ENCODE measurements at places on chromosomes 12 and 14.

DNA sequence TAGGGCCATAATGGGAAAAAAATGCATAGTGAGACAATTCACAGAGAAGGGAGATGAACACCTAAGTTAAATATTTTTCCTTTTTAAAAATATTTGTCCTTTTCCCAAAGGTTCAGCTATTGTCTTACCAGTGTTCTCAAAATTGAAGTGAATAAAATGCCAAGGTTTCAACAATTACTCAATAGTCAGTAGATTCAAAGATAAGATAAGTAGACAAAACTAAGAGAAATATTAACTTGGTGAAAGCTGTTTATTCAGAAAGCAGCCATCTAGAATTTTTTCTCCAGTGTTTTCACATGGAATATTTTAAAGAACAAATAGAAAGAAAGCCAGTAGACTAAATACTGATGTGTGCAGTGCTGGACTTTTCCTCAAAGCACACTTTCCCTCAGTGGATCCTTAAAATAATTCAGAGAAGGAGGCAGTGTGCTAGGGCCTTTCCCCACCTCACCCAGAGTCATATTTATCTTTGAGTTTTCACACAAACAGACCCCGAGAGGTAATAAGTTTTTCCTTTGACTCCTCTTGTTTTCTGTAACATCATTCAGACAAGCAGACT is 144.5 kb upstream of the PLEKHG7 start:
- DNase-seq = no peak

- DNase-seq = no peak
Measured at GRCh38 chr14:75411214-75411540, 16.6 kb upstream of the JDP2 start.

DNA sequence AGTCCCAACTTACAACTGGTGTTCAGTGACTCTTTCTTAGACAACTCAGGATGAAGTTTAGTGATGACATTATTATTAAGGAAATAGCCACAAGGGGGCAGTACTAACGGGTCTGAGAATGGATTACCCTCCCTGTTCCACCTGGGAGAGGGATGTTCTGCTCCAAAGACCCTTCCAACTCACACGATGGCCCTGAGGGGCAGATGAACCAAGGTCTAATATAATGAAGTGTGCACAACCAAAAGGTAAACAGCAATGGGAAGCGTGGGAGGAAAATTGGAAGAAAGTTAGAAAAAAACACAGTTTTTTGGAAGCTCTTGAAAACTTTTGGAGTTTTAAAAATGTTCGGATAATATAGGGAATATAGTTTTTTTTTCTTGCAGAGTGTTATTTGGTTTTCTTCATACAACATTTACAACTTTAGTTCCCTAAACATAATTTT is 24.0 kb downstream of the FGF6 start:
- peak; percentile 81 for DNase-seq

GRCh38 chr12:100151769-100152168 is 9.1 kb upstream of the BLTP3B start:
- DNase-seq = no peak

GRCh38 chr12:123712780-123713319 is 697 bp downstream of the ATP6V0A2 start:
- DNase-seq = no peak

- no peak for DNase-seq
Measured at GRCh38 chr12:86666316-86666715, 410.1 kb upstream of the MGAT4C start.

GRCh38 chr14:31261859-31262731 is 54.5 kb upstream of the HECTD1 start:
- no peak for DNase-seq

- DNase-seq = no peak
Measured at GRCh38 chr12:72214163-72214562, 58.0 kb upstream of the TRHDE start.

- DNase-seq = no peak
Measured at GRCh38 chr12:85394809-85395208, 114.8 kb downstream of the ALX1 start.

GRCh38 chr12:90234472-90234871 is 525.8 kb upstream of the ATP2B1 start:
- no peak for DNase-seq

DNA sequence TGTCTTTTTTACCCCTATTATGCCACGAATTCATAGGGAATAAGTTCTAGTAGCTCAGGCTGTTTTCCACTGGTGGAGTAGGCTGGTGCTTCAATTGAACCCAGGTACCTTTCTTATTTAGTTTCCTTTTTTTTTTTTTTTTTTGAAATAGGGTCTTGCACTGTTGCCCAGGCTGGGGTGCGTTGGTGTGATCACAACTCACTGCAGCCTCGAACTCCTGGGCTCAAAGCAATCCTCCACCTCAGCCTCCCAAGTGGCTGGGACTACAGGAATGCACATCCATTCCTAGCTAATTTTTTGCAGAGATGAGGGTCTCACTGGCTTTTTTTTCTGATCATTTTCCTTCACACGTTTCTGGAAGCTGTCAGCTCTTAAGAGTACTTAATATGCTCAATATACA is 2.7 kb downstream of the CREBL2 start:
- no peak for DNase-seq

- no peak for DNase-seq
Measured at GRCh38 chr12:126198516-126198915, 1133.3 kb downstream of the AACS start.
